ENCODE measurements at places on chromosomes 2 and 18.

- no peak for DNase-seq
These were observed 100.3 kb downstream of the DPP10 start for GRCh38 chr2:114542695-114543094.

GRCh38 chr2:203461746-203462145 lies 73.4 kb downstream of the RAPH1 start:
- DNase-seq = no peak

DNA sequence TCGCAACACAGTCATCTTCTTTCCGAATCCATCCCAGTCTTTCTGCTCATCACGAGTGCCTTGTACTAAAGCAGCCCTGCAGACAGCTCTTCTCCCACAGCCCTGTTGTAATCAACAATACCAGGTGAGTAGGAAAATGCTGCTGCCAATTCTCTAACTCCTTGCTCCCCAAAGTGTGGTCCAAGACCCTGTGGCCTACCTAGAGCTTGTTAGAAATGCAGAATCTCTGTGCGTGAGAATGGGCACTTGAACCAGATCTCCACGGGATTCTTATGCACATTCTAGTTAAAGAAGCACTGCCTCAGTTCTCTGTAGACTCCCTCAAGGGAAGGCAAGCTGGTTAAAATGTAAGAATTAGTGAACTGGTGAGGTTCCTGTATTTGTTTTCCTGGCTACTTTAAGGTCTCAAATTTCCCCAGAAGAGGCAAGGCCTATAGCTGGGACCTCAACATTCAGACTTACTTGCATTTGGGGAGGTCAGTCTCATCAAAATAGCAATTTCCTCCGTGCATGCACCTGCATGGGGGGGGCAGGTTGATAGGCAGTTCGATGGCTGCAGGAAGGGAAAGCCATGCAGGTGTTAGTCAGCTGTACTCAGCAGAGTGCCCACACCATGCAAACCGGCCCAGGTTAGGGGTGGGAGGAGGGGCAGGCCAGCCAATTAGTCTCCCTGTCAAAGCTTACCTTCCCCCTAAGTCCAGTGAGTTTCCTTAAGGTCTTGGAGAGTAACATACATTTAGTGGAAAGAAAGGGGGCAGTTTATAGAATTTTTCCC lies 70.8 kb downstream of the DHRS9 start:
- DNase-seq = no peak

GRCh38 chr2:151730262-151730975 lies 3.9 kb downstream of the NEB start:
- DNase-seq = no peak

- no peak for DNase-seq
These were observed 132.5 kb downstream of the OSR1 start for GRCh38 chr2:19225931-19226330.

GRCh38 chr2:144364944-144365738 lies 154.8 kb downstream of the ZEB2 start:
- no peak for DNase-seq

DNA sequence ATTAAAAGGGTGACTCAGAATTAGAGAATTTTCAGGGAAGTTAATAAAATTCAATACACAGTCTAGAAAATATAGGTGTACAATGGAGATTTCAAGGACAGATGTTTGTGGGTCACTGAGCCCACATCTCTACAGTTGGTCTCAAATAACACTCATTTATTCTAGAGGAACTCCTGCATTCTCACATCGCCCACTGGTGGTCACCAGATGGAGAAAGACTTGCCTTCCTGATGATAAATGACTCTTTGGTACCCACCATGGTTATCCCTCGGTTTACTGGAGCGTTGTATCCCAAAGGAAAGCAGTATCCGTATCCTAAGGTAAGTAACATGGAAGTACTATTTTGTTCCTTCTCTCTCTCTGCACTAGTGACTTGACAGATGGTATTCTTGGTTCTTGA lies 1297.1 kb downstream of the DPP10 start:
- DNase-seq = no peak

DNA sequence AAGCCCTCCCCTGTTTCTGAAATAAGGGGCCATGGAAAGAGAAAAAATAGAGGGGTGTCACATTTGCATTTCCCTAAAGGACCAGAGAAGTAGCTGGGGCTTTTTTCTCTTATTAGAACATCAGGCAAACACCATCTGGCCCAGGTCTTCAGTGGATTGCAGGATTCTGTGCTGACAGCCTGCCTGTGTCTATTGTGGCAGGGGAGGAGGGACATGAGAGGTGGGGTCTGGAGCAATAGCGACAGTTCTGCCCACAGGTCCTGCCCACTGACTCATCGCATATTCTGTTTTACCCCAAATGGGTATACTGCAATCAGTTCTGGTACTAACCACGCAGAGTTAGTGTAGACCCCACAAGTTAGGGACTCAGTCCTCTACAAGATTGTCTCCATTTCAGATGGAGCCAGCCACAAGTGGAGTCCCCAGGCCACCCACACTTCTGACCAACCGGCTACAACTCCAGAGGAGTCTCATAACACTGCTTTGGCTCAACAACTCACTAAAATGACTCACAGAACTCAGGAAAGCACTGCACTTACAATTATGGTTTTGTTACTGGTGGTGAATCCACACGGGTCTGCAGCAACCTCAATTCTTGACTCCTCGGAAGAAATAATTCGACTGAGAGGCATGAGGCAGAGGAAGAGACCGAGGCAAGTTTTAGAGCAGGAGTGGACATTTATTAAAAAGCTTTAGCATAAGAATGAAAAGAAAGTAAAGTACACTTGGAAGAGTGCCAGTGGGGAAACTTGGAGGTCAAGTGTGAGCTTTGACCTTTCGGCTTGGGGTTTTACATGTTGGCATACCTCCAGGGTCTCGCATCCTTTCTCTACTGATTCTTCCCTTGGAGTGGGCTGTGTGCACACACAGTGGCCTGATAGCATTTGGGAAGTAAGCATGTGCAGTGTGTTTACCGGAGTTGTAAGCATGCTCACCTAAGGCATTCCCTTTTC lies 146.4 kb upstream of the SPATS2L start:
- no peak for DNase-seq

DNA sequence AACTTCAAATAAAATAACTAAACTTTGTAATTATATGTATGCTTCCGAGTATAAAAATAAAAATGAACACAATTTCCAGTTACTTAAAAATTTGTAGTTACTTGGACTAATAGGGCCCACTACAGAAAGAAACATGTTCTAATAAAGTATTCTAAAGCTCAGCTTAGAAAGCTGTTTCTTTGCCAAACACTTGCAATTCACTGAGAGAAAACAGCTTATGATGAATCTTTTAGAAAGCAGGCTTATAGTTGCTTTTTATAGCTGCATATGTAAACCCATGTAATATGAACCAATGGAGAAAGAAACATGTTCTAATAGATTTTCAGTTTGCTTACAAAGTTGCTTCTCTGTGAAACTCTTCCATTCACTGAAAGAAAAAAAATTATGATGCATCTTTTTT lies 766.0 kb downstream of the LRP1B start:
- no peak for DNase-seq

DNA sequence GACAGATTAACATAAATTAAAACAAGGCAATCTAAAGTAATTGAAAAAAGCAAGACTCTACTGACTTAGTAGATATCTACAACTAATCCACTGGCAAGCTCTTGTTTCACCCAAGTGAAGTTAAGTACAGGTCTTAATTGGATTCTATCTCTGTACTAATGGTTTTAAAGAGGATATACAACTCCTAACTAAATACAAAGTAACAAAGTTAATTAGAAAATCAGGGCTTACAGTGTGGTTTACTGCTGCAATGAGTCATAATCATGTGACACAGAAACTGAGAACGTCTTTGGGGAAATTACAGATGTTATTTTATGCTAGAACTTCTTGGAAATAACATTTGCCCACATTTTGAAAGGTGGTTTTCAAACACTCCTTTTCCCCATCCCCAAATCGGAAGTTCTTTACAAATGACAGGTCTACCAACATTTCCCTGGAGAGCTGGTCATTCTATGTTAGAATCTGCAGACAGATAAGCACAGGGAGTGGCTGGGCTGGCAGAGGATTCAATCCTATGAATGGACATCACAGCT lies 245.3 kb downstream of the STK39 start:
- no peak for DNase-seq

- DNase-seq = peak; percentile 45
These were observed 550 bp upstream of the SFXN5 start for GRCh38 chr2:73072129-73072395.

DNA sequence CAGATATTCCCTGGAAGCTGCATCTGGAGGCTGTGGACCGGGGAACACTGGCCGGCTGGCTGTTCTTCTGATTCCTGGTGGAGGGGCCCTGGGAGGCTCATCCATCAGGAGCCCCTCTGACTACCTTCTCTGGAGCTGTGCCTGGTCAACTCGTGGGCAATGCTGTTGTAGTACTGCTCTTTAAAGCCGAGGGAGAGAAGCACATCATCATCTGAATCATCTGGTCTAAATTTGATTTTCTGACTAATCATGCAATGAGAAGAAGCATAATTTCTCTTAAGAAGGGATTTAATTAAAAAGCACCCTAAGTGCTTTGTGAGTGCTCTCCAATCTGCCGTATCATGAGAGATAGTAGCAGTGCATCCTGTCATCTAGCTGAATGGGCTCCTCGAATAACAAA lies 229.5 kb downstream of the FHOD3 start:
- no peak for DNase-seq

DNA sequence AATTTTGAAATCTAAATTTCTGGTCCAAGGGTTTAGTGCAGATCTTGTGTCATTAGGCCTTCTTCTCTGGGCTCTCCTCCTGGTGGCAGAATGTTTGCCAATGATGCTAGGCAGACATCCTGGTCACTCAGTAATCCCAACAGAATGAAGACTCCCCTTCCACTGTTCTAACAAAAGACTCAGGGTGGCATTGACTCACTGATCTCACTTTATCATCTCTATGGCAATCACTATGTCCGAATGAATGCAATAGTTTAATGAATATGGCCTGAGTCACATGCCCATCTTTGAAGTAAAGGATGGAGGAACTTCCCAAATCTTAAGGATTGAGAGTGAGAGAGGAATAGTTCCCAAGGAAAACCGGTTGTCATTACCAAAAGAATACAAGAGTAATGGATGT lies 261.1 kb downstream of the KCNE4 start:
- DNase-seq = no peak

- no peak for DNase-seq
These were observed 25.1 kb upstream of the SOS1 start for GRCh38 chr2:39145906-39146421.

DNA sequence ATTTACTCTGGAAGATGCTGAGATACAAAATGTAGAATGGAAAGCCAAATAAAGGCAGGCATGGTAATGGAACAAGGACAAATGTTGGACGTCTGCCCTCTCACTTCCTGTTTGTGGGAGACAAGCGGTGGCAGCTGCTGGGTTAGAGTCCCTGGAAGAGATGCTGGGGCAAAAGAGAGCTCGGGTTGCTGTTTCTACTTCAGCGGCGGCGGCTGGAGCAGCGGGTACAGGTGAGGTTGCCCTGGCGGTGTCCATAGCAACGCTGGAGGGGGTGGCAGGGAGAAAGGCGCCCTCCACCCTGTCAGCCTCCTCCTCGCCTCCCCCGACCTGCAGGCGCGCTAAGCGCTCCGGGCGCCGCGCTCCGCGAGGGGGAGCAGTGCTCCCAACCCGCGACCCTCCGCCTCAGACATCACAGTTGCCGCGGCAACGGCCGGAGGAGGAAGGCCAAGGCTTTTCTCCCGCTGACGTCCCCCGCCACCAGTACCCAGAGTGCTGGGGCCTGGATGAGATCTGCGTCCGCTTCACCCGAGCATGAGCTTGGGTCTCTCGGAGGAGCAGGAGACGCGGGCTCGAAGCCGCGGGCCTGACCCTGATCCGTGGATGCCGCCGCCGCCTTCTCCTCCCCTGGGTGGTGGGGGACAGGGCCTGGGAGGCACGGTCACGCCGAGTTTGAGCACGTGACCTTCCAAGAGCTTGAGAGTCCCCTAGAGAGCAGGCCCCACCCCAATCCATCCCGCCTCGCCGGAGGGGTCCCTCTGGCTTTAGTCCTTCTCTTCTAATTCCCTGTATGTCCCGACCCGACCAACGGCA lies 65.6 kb downstream of the NOL4 start:
- DNase-seq = no peak

DNA sequence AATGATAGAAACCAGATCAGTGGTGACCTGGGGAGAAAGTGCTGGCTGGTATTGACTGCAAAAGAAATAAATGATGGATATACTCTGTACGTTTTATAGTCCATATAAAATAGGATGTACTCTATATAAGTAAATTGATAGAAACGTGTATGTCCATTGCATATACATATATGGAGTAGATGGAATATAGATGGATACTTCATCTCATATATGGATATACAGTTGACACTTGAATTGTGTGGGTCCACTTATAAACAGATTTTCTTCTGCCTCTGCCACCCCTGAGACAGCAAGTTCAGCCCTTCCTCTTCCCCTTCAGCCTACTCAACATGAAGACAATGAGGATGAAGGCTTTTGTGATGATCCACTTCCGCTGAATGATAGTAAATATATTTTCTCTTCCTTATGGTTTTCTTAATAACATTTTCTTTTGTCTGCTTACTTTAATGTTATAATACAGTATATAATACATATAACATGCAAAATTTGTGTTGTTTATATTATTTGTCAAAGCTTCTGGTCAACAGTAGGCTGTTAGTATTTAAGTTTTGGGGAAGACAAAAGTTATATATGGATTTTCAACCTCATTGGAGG lies 76.1 kb upstream of the MYCN start:
- DNase-seq = no peak

DNA sequence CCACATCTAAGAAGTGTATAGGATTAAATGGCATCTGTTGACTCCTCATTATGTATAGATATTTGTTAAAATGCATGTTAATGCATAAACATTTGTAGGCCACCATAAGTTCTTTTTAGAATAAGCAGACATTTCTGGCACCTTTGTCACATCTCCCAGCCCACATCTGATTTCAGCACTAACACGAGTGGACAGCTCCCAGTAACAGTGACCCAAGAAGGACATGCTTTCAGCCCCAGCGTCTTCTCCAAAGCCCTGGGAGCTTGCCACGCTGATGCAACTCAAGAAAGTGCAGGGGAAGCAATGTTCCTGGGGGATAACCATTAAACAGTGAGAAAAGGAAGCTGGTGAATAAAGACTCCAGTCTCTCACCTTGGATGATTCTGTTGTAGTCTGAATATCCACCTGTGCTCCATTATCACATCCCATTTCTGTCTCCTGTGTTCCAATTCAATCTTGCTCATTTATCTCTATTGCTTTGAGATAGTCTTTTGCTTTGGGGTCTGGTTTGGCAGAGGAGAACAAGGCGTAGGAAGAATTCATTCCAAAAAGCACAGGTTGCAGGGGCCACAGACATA lies 182.6 kb upstream of the THSD7B start:
- DNase-seq = peak; percentile 22

DNA sequence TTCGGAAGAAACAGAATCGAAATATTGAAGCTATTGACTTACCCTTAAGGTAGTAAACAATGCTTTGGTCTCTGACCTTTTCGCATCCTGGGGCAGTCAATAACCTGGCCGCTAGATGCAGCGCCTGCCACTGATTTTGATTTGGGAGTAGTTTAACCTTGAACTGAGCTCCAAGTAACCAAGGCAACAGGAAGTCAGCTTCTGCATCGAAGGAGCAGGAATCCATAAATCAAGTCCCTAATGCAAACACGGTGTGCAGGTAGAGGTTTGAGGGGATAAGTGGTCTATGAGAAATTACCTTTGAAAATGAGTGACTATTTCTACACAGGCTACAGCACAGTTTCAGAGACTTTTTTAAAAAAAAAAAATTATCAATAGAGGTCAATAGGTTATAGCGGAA lies 353.5 kb downstream of the SETBP1 start:
- no peak for DNase-seq

- DNase-seq = peak; percentile 20
These were observed 618 bp downstream of the POLR2D start for GRCh38 chr2:127857265-127857808.

- DNase-seq = no peak
These were observed 1243.1 kb upstream of the NXPH2 start for GRCh38 chr2:140023291-140023690.
